H4 (cell line): ENCODE measurements at places on chromosomes 4 and X. TPM values are rescaled to one million over a fixed set of nuclear protein-coding genes. Genes with fewer than 3 reads are reported as not detected.

- DNase-seq = no peak
Measured at GRCh38 chr4:89364541-89364940, 56.9 kb upstream of the GPRIN3 start.

DNA sequence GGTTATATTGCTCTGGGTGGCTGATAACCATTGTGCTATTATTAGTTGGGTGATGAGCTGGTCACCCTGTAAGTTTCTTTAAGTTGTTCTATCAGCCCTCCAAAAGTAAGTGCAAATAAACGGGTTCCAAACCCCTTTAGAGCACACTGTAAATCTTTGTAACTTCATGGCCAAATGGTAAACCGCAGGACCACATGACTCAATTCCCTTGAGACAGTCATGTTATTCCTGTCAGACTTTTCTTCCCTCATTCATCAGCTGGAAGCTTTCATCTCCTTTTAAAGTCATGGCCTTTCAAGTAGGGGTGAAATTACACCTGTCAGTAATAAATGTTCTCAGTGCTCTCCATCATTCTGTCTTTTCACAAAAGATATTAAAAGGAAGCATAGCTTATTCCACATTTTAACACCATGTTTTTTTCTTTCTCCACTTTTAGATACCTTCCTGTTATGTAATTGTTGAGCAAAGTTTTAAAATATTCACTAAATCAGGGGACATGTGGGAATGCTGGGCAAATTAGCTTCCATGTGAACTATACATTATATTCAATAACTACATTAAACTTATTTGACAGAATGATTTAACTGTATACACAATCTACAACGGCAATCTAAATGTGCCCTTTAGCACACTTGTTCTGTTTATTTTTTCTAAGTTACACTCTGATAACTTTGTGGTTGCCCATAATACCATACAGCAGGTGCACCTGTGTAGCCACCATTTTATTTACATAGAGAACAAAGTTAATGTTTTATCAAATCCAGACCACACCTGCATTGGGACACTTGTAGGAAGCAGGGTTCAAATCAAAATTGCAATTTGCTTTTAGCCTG is 275.5 kb downstream of the CFAP299 start:
- DNase-seq = peak; percentile 14

- DNase-seq = no peak
Measured at GRCh38 chr4:87069037-87069742, 134.4 kb downstream of the AFF1 start.

DNA sequence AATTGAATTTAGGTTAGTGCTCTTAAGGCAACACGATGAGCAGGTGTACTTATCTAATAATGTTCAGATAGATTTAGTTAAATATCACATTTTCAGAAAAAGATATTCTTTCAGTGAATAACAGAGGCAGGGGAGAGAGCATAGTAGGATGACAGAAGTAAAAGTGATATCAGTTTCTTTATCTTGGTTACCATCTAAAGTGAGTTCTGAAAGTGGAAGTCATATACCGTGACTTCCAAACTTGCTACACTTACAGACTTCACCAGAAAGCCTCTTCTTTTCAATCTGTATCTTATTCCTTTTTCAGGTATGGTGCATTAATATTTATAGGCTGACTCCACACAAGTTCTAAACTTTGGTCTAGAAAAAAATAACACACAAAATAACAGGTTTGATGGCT is 124.9 kb downstream of the POU4F2 start:
- DNase-seq = no peak

Gene CXCL1
- total RNA-seq = not detected in 2 replicates

Gene PTTG2
- total RNA-seq = not detected in 2 replicates

- no peak for DNase-seq
Measured at GRCh38 chr4:8837181-8837841, 34.3 kb downstream of the HMX1 start.

- DNase-seq = no peak
Measured at GRCh38 chr4:150962245-150962644, 52.8 kb downstream of the LRBA start.

Gene UBE2K
- total RNA-seq = 16.8 and 25.7 TPM in 2 replicates

Gene GRID2
- total RNA-seq = 0.45 and 0.72 TPM in 2 replicates

DNA sequence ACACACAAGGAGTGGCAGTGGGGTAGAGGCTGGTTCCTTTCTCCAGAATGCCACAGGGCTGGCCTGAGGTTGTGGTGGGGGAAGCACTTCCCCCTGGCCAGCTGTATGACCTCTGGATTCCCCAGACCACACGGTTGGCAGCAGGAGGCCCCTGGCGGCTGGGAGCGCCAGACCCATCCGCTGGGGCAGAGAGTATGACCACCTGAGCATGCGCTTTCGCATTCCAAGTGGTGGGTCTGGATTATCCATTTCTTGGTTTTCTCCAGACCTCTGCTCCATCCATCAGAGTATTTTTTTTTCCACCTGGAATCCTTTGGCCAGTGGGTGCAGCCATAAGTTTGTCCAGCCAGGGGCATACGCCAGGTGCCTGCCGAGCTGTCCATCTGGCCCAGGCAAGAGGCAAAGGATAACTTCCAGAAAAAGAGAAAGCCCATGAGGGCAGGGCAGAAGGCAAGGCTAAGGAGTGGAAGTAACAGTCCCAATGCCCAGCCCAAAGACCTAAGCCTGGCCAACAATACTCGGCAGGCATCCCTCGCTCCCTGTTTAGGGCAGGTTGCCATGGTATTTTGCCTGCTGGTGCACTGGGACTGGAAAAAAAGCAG is 39.3 kb downstream of the NHSL2 start:
- no peak for DNase-seq

DNA sequence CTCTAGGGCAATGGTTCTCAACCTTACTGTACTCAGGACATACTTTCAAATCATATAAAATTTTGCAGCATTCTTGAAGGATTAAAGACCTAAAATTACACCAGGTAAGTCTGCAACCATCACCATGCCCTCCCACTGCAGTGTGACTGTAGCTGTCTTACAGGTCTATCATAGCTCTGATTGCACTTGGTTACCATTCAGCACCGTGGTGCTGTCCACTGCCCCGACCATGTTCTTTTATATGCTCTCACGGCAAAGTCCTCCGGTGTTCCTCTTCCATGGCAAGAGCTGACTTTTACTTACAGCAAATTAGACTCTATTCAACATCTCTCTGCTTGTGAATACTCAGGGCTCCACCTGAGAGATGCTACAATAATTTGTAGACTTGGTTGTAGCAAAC is 11.5 kb downstream of the CRMP1 start:
- DNase-seq = no peak

Gene MAGEA12
- 5.5 and 5.7 TPM in 2 replicates for total RNA-seq

GRCh38 chr4:145179281-145179860 is 1.0 kb downstream of the OTUD4 start:
- DNase-seq = peak; percentile 24

Gene STAP1
- total RNA-seq = not detected in 2 replicates

Gene AFAP1
- total RNA-seq = 43.2 and 45.6 TPM in 2 replicates

GRCh38 chr4:89837993-89838390 is 1.0 kb upstream of the SNCA start:
- peak; percentile 22 for DNase-seq

- no peak for DNase-seq
Measured at GRCh38 chrX:151510203-151510602, 53.3 kb upstream of the PASD1 start.

DNA sequence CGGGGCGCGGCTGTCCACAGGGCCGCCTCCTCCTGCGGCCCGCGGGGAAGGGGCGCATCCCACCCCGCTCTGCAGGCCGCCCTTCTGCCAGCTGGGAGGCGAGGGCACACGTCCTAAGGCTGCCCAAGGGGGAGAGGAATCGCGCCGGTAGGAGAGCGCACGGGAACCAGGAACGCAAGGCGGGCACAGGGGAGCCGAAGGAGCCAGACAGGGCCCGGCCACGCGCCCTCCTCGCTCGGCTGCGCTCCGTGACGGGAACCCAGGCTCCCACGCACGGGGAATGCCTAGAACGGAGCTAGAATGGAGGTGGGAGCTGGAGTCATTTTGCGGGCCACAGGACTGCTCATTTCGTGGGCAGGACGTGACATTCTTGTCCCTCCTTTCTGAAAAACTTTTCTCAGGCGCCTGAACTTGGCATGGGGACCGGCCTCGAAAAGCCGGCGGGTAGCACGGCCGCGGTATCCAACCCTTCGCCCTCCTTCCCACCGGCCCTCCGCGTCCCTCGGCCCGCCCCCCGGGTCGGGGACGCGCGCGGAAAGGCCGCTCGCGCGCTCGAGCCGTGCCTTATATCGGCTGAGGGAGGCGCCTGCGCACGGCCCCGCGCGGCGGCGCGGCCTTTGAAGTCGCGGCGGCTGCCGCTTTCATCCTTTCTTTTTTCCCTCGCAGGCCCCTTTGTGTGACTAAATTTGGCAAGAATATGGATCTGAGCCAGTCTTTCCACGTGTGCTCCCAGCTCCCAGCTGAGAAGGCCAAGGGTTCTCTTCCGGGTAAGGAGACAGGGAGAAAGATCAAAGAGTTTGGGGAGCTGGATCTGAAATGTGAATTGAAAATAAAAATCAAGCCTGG is 4.2 kb upstream of the LEF1 start:
- DNase-seq = peak; percentile 68

Gene IRAK1
- 50.0 and 58.6 TPM in 2 replicates for total RNA-seq

- DNase-seq = no peak
Measured at GRCh38 chrX:21740329-21741274, 17.3 kb downstream of the SMPX start.

DNA sequence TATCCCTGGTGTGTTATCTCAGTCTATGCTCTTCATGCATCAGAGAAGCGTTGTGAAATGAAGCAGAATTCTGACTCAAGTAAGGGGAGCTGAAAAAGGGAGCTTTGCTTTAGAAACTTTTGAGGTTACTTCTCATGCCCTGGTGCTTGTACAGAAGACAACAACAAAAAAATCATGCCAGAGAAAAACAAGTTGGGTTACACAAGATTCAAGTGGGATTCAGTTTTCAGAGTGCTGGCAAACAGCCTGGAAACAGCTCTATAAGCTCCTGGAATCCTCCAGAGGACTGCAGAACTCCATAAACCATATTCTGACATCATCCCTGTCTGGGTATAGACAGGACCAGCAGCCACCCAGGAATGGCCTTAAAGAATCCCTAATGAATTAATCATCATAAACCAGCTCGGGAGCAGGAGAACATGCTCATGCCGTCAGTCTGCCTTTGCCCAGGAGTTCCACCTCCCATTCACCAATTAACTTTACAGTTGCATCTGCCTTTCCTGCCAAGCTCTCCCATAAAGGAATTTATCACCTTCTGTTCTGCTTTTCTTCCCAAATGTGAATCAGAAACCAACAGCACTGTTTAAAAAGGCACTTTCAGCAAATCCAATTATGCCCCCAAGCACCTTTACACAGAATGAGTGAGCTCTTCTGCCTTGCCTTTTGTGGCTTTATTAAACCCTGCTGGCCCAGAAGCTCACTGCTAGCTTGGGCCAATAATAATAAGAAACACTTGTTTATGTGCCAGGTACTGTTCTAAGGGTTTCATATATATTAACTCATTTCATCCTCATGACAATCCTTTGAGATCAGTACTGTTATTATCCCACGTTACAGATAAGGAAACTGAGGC is 54.5 kb upstream of the FBXW7 start:
- peak; percentile 84 for DNase-seq

DNA sequence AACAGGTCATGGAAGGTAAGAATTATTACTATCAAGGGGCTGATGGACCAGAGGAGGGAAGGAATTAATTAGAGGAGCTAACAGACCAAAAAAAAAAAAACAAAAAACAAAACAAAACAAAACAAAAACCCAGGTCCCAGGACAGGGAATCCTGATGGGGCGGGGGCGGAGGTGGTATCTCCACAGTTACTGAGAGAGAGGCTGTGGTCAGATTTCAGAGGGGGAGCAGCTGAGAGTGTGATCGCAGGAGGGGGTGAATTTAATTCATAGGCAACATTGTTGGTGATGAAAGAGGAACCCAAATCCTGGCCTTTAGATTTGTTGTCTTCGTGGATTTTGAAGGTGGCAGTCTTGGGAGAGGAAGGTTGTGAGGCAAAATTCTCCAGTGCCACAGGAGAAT is 389.4 kb downstream of the UNC5C start:
- DNase-seq = no peak

Gene NXF2
- total RNA-seq = 0.15 TPM in 1 of 2 replicates, not detected in the other

DNA sequence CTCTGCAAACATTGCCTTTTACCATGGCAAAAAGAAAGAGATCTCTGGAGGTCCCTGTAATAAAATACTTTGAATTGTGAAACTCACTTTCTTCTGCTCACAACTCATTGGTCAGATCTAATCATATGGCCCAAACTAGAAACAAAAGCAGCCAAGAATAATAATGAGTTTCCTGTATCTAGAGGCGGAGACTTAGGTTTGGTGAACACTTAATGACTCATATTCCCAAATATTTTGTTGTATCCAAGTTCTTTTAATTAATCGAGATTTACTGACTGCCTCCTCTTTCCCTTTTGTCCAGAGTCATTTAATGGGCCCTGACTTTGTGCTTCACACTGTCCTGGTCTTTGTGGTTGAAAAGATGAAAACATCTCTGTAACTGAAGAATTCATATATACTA is 190.6 kb downstream of the CCSER1 start:
- peak; percentile 95 for DNase-seq

Gene XKRX
- total RNA-seq = 0.31 and 0.39 TPM in 2 replicates

DNA sequence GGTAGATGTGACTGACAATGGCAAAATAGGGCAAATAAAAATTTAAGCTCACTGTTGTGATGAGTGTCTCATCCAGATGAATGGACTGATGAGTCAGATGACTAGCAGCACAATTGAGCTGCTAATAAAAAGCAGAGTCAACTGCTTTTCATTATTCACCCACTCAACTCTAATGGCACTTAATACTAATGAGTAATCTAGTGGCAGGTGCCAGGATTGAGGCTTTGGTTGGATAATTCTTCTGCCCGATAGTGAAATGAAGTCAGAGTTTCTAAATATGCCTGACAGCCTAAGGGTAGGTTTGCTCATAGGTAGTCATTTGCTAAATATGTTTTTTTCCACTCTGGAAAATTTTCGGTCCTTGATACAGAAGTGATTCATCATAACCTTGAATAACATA is 10.4 kb downstream of the OGT start:
- no peak for DNase-seq

DNA sequence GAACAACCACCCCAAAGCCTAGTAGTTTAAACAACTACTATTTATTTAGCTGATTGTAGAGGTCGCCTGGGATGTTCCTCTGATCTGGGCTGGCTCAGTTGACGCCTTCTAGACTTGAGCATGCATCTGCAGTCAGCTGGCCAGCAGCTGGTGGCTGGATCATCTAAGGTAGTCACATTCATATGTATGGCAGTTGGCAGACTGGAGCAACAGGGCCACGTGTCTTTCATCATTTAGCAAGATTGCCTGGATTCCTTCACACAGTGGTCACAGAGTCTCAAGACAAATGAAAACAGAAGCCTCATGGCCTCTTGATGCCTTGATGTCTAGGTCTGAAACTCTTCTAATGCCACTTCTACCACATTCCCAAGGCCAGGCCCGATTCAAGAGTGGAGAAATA is 220.6 kb upstream of the S100G start:
- DNase-seq = no peak

DNA sequence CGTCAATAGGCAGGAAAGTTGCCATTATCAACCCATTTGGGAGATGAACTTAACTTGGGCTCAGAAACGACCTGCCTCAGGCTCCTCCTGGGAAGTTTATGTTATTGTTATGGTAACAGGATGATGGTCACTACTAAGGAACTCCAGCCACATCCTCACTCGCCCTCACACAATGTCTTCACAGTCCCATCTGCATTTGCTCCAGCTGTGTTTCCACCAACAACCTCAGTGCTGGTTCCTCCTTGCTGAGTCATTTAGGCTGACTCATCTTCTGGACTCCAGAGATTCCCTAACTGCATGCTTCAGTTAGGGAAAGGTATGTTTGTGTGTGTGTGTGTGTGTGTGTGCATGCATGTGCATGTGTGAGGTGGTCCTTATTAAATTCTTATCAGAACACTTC is 293.4 kb upstream of the BOD1L1 start:
- DNase-seq = peak; percentile 100
